Thyroid gland (tissue), 4 donors: ENCODE measurements at places on chromosomes 12 and 14. TPM values are rescaled to one million over a fixed set of nuclear protein-coding genes. Genes with fewer than 3 reads are reported as not detected.
A peak's percentile ranks its signal among the peaks of the same experiment; 100 is the strongest.

Gene FAM186B
- 1.3 TPM for total RNA-seq

DNA sequence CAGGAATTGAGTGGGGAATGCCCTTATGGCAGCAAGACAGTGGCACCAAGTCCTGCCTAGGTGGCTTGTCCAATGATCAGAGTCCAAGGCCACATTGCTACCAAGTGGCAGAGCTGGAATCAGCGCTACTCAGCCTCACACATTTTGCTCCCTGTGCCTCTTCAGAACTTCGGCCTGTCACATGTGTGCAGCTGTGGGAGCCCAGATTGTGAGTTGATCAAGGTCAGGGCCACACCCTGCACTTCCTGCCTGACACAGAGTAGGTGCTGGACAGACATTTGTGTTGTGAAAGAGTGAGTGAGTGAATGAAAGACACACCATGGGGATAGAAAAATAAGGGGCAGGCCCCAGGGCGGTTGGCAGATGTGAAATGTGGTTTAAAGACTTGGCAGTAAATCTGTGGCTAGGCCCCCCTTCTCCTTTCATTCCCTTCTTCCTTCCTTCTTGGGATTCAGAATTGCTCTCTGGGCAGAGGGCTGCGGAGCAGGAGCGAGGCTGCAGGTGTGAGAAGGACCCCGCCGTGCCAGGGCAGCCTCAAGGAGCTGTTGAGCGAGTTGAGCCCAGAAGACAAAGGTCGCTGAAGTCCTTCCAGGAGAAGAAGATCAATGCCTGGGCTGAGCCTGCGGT, 83.5 kb downstream of the SLC25A47 start:
- H3K27me3 ChIP-seq = no peaks in the 10 kb centered on the region
- no peak for DNase-seq
- H3K27ac ChIP-seq = no peak overlapping the region
- no peaks in the 10 kb centered on the region for H3K4me1 ChIP-seq
- H3K4me3 ChIP-seq = no peak overlapping the region
- no peaks in the 10 kb centered on the region for H3K36me3 ChIP-seq

DNA sequence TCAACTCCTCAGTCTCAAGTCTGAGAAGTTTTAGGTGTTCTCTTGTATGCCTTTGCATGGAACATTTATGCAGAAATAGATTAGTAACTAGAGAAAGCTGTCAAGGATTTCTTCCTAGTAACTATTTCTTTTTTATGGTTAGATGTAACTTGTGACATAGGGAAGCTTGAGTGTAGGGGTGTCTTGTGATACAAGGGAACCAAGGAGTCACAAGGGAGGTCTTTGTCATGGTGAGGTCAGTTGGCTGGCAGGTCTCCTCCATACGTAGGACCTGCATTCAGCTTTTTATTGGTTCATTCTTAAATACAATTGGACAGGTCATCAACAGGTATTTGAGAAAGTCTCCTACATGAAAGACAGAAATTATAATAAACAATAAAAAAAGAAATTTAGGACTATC, 394.0 kb upstream of the CCDC196 start:
- H3K4me3 ChIP-seq = no peak overlapping the region
- no peak overlapping the region for H3K27ac ChIP-seq
- H3K36me3 ChIP-seq = no peaks in the 10 kb centered on the region
- H3K4me1 ChIP-seq = no peaks in the 10 kb centered on the region
- no peaks in the 10 kb centered on the region for H3K27me3 ChIP-seq

DNA sequence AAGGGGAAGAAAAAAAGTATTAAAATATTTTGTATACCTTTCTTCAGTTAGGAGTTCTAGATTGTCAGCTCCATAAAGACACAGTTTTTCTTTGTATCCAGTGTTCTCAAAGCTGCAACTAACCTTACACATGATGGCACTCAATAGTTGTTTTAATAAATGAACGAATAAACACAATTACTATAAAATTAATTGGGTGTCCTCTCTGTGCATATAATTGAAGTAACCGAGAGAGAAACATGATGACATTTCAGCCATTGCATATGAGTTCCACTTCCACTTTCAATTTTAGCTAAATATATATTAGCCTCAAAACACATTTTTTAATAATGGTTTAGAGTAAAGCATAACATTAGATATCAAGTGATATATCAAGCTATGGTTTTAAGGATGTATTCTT, 671.2 kb downstream of the LRFN5 start:
- no peaks in the 10 kb centered on the region for H3K4me1 ChIP-seq
- H3K27me3 ChIP-seq = no peaks in the 10 kb centered on the region
- no peak overlapping the region for H3K4me3 ChIP-seq

DNA sequence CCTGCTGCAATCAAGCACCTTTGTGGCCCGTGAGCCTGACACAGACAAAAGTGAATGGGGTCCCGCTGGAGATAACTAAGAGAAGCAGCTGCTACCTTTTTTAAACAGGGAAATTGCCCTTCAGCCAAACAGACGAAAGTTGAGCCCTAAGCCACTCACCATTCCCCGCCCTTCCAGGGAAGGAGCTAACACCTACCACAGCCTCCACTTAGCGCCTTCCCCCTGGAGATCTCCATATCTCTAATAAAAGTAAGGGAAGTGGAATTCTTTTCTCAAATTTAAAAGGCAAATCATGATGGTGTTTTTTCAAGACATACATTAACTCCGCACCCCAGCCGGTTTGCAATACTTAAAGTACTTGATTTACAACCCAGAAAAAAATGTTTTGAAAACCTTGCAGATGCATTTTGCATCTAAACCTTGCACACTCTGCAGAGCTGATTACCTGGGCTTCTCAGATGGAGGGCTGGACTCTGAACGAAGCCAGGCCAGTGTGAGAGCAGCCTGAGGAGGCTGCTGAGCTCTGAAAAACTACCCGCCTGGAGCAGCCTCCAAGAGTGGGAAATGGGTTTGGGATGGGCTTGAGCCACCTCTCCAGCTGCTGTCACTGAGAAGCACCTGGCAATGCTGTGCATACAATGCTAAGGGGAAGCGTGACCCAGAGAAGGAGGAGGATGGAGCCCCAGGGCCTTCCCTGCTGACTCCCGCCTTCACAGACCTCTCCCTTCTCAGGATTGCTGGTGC, 10.0 kb downstream of the NUAK1 start:
- no peaks in the 10 kb centered on the region for H3K27me3 ChIP-seq
- no peaks in the 10 kb centered on the region for H3K36me3 ChIP-seq

DNA sequence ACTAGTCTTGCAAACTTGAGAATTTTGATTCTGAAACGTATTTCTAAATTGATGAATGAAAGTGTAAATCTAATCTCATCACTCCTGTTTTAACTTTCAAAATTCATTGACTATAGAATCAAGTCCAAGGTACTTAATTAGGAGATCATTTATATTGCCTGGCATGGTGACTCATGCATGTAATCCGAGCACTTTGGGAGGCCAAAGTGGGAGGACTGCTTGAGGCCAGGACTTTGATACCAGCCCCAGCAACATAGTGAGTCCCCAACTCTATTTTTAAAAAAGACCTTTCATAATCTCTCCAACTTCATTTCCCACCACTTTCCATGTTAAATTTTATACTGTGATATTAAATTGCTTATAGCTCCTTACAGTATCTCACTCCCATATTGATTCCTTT, 3.0 kb upstream of the MIPOL1 start:
- H3K36me3 ChIP-seq = no peaks in the 10 kb centered on the region
- H3K4me1 ChIP-seq = peaks cover 5% of the 10 kb centered on the region
- no peak for DNase-seq
- no peak overlapping the region for H3K27ac ChIP-seq
- H3K27me3 ChIP-seq = no peaks in the 10 kb centered on the region

GRCh38 chr12:71075743-71076142, 82.1 kb downstream of the TSPAN8 start:
- H3K27ac ChIP-seq = no peak overlapping the region
- no peaks in the 10 kb centered on the region for H3K36me3 ChIP-seq
- no peaks in the 10 kb centered on the region for H3K27me3 ChIP-seq
- no peaks in the 10 kb centered on the region for H3K4me1 ChIP-seq
- no peak for DNase-seq

GRCh38 chr12:57886542-57886941, 40.0 kb upstream of the CTDSP2 start:
- H3K4me3 ChIP-seq = no peak overlapping the region
- no peak for DNase-seq
- H3K27ac ChIP-seq = no peak overlapping the region

Gene CLEC1B
- total RNA-seq = not detected

- DNase-seq = no peak
- no peak overlapping the region for H3K4me3 ChIP-seq
- no peaks in the 10 kb centered on the region for H3K4me1 ChIP-seq
These were observed 456.3 kb upstream of the RGS6 start for GRCh38 chr14:71475916-71476315.

DNA sequence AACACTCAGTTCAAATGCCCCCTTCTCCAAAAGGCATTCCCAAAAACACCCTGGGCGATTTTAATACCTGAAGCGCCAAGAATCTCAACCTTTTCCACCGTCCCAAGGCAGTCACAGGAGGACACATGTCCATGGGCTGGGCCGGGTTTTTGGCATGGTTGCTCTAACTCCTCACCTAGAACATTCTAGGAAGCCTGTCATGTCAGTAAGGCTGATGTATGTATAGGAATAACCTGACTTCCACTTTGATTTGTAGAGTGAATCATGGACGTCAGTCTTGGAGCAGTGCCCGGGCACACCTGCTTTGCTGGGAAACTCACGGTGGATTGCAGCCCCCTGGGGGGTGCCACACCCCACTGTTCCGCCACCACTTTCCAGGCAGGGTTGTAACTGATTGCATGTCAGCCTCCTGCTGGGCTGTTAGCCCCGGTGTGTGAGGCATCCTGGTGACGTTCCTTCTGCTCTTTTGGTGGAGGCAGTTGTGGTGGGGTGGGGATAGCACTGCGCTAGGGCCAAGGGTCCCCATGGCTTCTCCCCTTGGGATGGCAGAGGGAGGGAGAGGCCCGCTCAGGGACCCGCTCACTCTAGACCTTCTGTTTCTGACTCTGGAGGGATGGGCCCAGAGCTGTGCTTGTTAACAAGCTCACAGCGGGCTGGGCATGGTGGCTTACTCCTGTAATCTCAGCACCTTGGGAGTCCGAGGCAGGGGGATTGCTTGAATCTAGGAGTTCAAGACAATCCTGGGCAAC, 35.2 kb upstream of the FAM181A start:
- DNase-seq = no peak
- no peaks in the 10 kb centered on the region for H3K27me3 ChIP-seq
- no peak overlapping the region for H3K4me3 ChIP-seq
- no peak overlapping the region for H3K27ac ChIP-seq

DNA sequence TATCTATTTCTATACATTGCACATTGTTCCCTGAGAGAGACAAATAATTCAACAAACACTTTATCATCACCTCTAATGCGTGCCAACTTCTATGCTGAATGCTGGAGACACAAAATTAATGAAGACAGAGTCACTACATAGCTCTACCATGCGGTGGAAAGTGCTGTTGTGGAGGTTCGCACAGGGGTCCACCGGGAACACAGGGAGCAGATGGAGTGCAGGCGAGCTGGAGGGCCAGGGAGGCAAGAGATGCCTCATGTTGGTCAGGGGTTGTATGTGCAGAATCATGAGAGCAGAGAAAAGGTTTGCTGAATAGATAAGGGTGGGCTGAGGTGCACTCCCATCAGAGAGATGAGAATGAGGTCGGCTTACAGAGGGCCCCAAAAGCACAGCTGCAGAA, 25.2 kb downstream of the FAM234B start:
- H3K4me3 ChIP-seq = no peak overlapping the region
- H3K27ac ChIP-seq = no peak overlapping the region

DNA sequence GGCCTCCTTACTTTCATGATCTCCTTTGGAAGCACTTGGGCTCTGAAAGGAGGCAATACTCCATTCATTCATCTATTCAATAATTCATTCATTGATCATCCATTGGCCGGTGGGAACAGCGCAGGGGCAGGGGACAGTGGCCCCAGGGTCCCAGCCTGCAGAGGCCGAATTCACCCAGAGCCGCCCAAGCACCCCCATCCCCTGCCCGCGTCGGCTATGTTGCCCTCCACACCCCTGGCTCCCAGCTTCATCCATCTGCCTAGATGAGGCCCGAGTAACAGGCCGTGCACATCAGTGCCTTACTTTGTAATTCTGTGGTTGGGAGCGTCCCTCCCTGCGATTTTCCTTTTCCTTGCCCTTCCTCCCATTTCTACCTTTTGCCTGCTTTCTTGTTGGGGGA, 3.2 kb downstream of the AMN start:
- H3K4me3 ChIP-seq = no peak overlapping the region
- DNase-seq = no peak
- H3K27me3 ChIP-seq = peaks cover 13% of the 10 kb centered on the region
- no peaks in the 10 kb centered on the region for H3K36me3 ChIP-seq

- no peak overlapping the region for H3K27ac ChIP-seq
- no peaks in the 10 kb centered on the region for H3K36me3 ChIP-seq
- H3K4me1 ChIP-seq = peaks cover 17% of the 10 kb centered on the region
- no peak for DNase-seq
- H3K27me3 ChIP-seq = no peaks in the 10 kb centered on the region
These were observed 528.2 kb downstream of the MED13L start for GRCh38 chr12:115749071-115749841.

Gene AHNAK2
- 12.5 TPM for total RNA-seq

DNA sequence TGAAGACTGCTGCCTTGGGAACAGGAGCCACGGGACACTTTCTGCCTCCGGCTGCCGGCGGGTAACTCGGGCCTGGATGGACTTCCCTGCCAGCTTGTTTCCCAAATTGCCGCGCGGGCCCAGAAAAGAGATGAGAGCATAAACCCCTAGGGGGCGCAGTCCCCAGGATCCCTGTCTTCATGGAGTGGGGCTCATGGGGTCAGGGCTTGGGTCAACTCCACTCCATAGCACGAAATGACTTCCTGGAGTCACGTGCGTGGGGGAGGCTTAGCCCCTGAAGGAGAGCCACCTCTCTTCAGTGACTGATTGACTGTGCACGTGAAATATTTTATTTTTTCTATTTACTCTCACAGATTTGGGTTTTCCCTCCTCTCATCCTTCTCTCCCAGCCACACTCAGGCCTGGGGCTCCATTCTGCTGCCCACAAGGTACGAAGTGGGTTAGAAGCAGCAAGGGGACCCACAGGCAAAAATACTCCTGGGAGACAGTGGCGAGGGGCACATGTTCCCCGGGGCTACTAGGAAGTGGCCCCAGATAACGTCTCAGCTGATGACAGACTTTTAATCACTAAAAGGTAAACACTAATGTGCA, 10.0 kb downstream of the PGF start:
- H3K4me1 ChIP-seq = peaks cover 32% of the 10 kb centered on the region
- no peak overlapping the region for H3K27ac ChIP-seq
- peaks cover 64% of the 10 kb centered on the region for H3K36me3 ChIP-seq
- DNase-seq = peak; percentile 28

DNA sequence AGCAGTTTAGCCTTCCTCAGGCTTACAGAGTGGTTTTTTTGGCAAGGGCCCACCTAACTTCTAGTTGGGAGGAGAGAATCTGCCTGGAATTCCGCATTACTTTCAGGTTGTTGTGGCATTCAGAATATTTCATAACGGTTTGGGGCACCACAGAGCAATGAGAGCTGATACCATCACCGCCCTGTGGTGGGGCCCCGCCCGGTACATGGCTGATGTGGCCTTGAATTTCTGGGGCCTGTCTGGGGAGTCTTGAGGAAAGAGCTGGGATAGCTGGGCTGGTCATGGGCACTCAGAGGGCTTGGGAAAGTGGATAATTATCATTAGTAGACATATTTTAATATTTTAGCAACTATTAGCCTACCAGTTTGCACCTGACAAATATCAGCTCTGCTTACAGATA, 4.2 kb downstream of the TESPA1 start:
- no peak for DNase-seq
- H3K27me3 ChIP-seq = no peaks in the 10 kb centered on the region
- H3K27ac ChIP-seq = no peak overlapping the region
- H3K4me3 ChIP-seq = no peak overlapping the region

Gene MTERF2
- total RNA-seq = 36.0 TPM

Gene TDRD9
- total RNA-seq = 27.4 TPM
